ENCODE measurements at places on chromosomes 5 and 9. TPM values are rescaled to one million over a fixed set of nuclear protein-coding genes. Genes with fewer than 3 reads are reported as not detected.

- peak; percentile 11 for DNase-seq
- peak overlapping the region; percentile 26 for H3K27ac ChIP-seq
- no peak overlapping the region for H3K4me3 ChIP-seq
- peaks cover 7% of the 10 kb centered on the region for H3K36me3 ChIP-seq
- H3K27me3 ChIP-seq, result no peaks in the 10 kb centered on the region
Measured at GRCh38 chr9:96343515-96344360, 39.8 kb downstream of the SLC35D2 start.

GRCh38 chr5:118042076-118042475 is 946.3 kb downstream of the DTWD2 start:
- DNase-seq, result no peak
- H3K4me3 ChIP-seq, result no peak overlapping the region
- H3K27ac ChIP-seq, result no peak overlapping the region
- H3K4me1 ChIP-seq, result no peaks in the 10 kb centered on the region
- no peaks in the 10 kb centered on the region for H3K27me3 ChIP-seq

GRCh38 chr5:126809916-126810315 is 33.0 kb downstream of the LMNB1 start:
- DNase-seq, result no peak
- H3K36me3 ChIP-seq, result peaks cover 5% of the 10 kb centered on the region
- H3K27me3 ChIP-seq, result no peaks in the 10 kb centered on the region
- no peak overlapping the region for H3K27ac ChIP-seq

GRCh38 chr5:107546719-107547118 is 124.0 kb downstream of the EFNA5 start:
- no peak for DNase-seq
- H3K27me3 ChIP-seq, result no peaks in the 10 kb centered on the region
- H3K4me3 ChIP-seq, result no peak overlapping the region
- no peaks in the 10 kb centered on the region for H3K36me3 ChIP-seq
- H3K4me1 ChIP-seq, result peaks cover 4% of the 10 kb centered on the region

DNA sequence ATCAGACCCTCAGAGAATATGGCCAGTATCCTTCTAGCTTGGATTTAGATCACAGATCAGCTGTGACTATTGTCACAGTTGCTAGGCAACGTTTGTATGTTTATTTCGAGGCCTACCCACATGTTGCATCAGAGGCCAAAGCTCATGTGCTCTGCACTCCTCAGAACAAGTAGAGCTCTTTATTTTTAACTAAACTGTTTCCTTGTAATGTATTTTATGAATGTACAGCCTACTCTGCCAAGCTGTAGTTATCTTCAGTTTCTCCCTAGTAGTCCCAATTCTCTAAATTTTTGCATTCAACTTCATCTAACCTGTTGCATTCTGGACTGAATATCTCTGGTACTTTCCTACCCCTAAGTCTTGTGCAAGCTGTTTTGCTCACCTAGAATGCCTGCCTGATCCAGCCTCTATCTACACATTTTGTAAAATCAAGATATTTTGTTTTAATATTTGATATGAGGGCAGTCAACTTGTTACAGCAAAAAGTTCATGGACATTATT is 52.8 kb downstream of the CAST start:
- H3K27ac ChIP-seq, result no peak overlapping the region
- peak; percentile 91 for DNase-seq
- no peaks in the 10 kb centered on the region for H3K27me3 ChIP-seq

DNA sequence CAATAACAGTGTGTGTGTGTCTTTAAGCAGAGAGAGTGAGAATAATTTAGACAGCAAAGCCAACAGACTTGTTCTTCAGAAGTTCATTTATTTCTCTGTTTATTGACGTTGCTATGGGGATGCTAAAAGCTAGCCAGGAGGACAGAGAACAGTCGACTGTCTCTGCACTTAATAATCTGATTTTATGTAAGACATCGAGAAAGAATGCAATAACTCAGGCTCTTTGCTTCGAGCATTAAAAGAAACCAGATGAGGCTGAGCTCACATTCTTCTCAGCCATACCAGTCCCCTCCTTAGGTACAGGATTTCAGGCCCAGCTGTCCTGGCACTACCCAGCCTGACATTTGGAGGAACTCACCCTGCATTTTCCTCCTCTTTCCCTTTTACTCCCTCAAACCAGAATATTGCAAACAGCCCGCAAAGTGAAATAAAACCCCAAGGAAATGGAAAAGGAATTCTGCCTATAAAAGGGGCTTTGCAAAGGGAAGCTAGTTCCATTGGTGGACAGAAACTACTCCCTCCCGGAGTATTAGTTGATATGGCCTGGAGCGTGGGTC is 44.5 kb upstream of the DPYSL3 start:
- H3K4me1 ChIP-seq, result peaks cover 2% of the 10 kb centered on the region
- H3K4me3 ChIP-seq, result peak overlapping the region; percentile 13
- no peaks in the 10 kb centered on the region for H3K36me3 ChIP-seq

DNA sequence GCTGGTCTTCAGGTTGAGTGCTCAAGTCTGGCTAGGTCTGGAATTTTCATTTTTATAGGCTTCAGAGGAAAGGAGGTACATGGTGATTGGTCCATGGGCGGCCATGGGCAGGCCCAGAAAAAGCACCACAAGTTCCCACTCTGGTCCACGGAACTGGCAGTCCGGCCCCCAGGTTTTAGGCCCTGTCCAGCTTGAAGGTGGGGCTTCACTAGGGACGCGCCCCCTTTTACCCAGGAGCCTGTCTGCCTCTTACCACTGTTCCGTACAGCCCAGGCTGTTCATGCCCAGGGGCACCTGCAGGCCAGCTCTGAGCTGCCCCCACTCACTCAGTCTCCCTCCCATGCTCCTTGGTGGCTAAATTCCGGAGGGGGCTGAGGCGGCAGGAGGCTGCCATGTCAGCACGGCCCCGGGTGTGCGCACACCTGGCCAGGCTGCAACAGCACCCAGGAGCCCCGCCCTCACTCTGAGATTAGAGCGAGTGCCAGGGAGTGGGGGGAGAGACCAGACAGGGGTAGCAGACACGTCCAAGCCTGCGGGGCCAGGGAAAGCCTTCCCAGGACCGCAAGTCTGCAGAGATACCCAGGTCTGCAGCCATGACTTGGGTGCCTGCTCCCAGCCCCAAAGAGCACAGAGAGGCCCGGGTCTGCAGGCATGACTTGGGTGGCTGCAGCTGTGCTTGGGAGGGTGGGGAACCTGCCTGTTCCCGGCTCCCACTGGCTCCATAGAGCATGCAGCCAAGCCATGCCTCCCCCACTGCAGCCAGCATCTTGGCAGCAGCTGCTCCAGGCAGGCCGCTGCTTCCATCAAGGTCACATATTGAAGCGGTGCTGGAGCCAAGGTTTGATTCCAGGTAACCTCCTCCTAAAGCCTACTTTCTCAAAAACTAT is 390.2 kb upstream of the SGCD start:
- peaks cover 4% of the 10 kb centered on the region for H3K4me1 ChIP-seq
- H3K27ac ChIP-seq, result no peak overlapping the region
- no peaks in the 10 kb centered on the region for H3K36me3 ChIP-seq
- DNase-seq, result no peak

- H3K36me3 ChIP-seq, result no peaks in the 10 kb centered on the region
- no peaks in the 10 kb centered on the region for H3K27me3 ChIP-seq
- no peak overlapping the region for H3K4me3 ChIP-seq
- peaks cover 29% of the 10 kb centered on the region for H3K4me1 ChIP-seq
Measured at GRCh38 chr5:150313921-150314716, 11.4 kb upstream of the ARSI start.

DNA sequence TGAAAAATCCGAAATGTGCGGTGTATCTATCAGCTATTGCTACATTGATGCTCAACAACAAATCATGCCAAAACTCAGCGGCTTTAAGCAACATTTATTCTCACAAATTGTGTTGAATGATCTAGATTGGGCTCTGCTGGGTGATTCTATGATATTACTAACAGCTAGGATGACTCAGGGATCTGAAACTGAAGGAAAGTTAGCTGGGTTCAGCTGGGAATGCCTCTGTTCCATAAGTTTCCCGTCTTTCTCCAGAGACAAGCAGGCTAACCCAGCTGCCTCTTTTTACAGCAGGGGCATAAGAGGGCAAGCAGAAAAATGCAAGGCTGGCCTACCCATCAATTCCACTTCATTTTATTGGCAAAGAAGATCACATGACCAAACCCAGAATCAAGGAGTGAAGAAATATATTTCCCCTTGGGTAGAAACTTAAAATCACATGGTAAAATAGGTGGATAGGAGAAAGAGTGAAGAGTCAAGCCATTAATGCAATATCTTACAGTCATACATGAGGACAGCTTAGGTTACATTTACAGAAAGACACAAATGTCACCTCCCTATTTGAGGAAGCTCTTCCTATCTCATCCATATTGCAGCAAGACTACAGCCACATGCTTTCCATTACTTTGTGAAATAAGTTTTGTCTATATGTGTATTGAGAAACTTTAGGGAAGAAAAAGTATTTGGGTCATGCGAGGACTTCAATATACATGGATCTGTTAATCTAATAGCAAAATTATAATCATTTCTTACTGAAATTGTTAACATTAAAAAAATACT is 30.8 kb downstream of the IL7R start:
- no peaks in the 10 kb centered on the region for H3K36me3 ChIP-seq
- H3K4me1 ChIP-seq, result peaks cover 14% of the 10 kb centered on the region
- no peak overlapping the region for H3K4me3 ChIP-seq
- no peaks in the 10 kb centered on the region for H3K27me3 ChIP-seq
- H3K27ac ChIP-seq, result no peak overlapping the region

- H3K4me1 ChIP-seq, result no peaks in the 10 kb centered on the region
- no peak overlapping the region for H3K27ac ChIP-seq
- no peaks in the 10 kb centered on the region for H3K36me3 ChIP-seq
- no peaks in the 10 kb centered on the region for H3K27me3 ChIP-seq
Measured at GRCh38 chr9:76423216-76424177, 29.3 kb upstream of the RFK start.

GRCh38 chr9:129109952-129110739 is 447 bp downstream of the CRAT start:
- peak overlapping the region; percentile 76 for H3K27ac ChIP-seq
- peak overlapping the region; percentile 91 for H3K4me3 ChIP-seq
- DNase-seq, result peak; percentile 28
- H3K36me3 ChIP-seq, result peaks cover 19% of the 10 kb centered on the region
- H3K4me1 ChIP-seq, result peaks cover 7% of the 10 kb centered on the region

DNA sequence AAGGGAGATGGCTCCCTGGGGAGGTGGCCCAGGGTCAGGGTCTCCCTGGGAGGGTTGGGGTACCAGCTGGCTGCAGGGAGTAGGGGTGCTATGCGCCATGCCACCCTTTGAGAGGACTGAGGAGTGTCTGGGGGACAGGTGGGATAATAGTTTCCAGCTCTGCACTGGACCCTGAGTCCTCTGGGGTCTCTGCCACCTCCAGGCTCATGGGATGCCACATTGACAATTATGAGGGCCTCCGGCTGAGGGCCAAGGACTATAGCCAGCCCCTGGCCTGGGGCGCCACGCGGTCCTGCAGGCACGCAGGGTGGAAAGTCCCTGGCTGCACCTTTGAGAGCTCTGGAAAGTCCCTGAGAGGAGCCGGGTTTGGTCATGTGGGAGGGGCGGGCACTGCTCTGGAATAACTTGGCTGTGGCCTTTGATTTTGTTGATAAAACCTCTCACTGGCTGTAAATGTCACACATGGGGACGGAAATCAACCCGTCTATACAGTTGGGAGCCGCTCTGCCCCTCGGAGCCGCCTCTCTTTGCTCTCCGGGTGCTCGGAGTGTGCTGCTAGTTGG is 16.0 kb downstream of the TRAF2 start:
- H3K27ac ChIP-seq, result no peak overlapping the region
- no peak overlapping the region for H3K4me3 ChIP-seq
- H3K4me1 ChIP-seq, result peaks cover 15% of the 10 kb centered on the region

DNA sequence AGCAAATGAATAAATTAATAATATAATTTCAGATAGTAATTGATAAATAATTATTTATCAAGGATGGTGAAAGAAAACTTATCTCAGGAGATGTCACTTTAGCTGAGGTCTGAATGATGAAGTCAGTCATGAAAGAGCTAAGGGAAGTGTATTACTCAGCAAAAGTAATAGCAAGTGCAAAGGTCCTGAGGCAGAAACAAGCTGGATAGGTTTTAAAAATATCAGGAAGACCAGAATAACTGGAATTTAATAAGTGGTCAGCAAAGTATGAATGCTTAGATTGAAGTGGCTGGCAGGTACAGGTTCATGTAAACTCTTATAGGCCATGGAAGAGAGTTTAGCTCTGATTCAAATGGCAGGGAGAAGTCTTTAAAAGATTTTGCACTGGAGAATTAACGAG is 1.0 kb upstream of the NMUR2 start:
- DNase-seq, result no peak
- H3K27me3 ChIP-seq, result no peaks in the 10 kb centered on the region

The IL5 gene
- not detected for total RNA-seq

GRCh38 chr5:180744253-180744652 is 4.4 kb upstream of the OR2Y1 start:
- H3K4me3 ChIP-seq, result no peak overlapping the region
- H3K27ac ChIP-seq, result no peak overlapping the region
- DNase-seq, result no peak
- H3K4me1 ChIP-seq, result no peaks in the 10 kb centered on the region

The PCDHGB5 gene
- total RNA-seq, result 17.5 TPM

- H3K4me3 ChIP-seq, result no peak overlapping the region
- no peak overlapping the region for H3K27ac ChIP-seq
- H3K4me1 ChIP-seq, result no peaks in the 10 kb centered on the region
Measured at GRCh38 chr5:39605145-39605544, 180.4 kb upstream of the DAB2 start.

- H3K27me3 ChIP-seq, result no peaks in the 10 kb centered on the region
- H3K36me3 ChIP-seq, result no peaks in the 10 kb centered on the region
- H3K4me1 ChIP-seq, result peaks cover 20% of the 10 kb centered on the region
Measured at GRCh38 chr9:108473209-108474112, 382.3 kb downstream of the ACTL7B start.

DNA sequence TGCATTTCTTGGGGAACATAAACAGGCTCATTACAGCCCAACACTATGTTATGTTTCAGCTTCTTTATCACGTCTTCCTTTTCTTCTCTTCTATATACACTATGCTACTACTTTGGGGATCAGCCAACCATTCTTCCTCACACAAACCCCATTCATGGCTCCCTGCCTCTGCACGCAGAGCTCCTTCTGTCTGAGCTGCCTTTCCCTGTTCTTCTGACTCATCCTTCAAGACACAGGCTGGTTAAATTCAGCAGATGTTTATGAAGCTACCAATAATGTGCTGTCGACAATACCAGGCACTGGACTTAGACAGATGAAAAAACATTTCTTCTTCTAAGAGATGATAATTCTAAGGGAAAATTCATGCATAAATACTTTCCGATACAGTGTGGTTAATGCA is 102.5 kb upstream of the TXNDC8 start:
- H3K36me3 ChIP-seq, result peaks cover 8% of the 10 kb centered on the region
- no peaks in the 10 kb centered on the region for H3K27me3 ChIP-seq
- peaks cover 16% of the 10 kb centered on the region for H3K4me1 ChIP-seq

DNA sequence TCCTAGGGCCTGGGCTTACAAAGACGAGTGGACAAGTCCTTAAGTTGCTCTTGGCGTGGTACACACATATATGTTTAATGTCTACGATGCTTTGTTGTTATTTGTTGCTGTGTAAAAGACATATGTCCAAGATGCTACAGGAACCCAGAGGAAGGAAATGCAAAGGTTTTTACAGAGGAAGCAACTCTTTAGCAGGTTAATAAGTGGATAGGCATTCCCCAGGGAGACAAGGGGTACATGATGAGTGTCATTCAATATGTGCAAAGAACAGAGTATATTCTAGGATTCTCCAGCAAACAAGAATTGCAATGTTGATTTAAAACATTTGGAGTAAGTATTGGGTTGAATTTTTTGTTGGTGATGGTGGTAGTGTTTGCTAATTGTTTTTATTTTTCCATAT is 92.1 kb downstream of the PIP5K1B start:
- no peaks in the 10 kb centered on the region for H3K4me1 ChIP-seq
- no peaks in the 10 kb centered on the region for H3K36me3 ChIP-seq
- H3K27ac ChIP-seq, result no peak overlapping the region
- DNase-seq, result no peak
- H3K27me3 ChIP-seq, result peaks cover 2% of the 10 kb centered on the region

The BTNL8 gene
- total RNA-seq, result not detected

GRCh38 chr5:113380807-113381326 is 53.9 kb downstream of the TSSK1B start:
- DNase-seq, result peak; percentile 30
- H3K4me3 ChIP-seq, result no peak overlapping the region
- peak overlapping the region; percentile 39 for H3K27ac ChIP-seq
- H3K4me1 ChIP-seq, result peaks cover 16% of the 10 kb centered on the region

The FCN1 gene
- not detected for total RNA-seq

All from IMR-90 (cell line).